ENCODE measurements at places on chromosomes 1 and 21.

- DNase-seq, result no peak
Observed at GRCh38 chr21:25179116-25179515, 428.2 kb downstream of the MRPL39 start.

GRCh38 chr1:170415710-170416372 lies 116.1 kb upstream of the GORAB start:
- DNase-seq, result no peak

DNA sequence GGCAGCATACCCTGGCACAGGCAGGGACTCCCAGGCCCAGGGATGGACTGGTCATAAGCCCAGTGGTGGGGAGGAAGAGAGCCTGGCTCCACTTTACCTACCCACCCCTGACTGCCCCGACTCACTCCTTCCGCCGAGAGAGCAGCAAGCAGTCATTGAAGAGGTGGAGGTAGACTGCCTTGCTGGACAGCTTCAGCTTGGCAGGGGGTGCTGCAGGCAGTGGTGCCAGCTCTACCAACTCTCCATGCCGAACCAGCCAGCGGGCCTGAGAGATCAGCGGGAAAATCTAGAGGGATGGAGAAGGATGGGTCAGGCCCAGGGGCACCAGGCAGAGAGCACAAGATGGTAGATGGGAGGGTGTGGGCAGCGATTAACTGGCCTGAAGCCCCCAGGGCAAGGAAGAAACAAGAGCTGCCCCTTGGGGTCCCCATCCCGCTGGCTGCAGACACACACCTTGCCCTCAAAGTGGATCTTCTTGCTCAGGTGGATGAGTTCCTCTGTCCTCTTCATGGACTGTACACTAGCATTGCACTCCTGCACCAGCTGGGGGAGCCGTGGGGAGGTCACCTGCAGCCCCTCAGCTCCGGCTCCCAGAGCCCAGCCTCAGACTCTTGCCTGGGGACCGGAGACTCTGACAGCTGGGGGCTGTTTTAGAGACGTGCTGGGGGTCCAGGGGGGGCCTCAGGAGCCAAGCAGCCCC lies 7.7 kb downstream of the ARHGEF19 start:
- no peak for DNase-seq

- DNase-seq, result no peak
Observed at GRCh38 chr1:98669355-98670296, 8.1 kb downstream of the SNX7 start.

DNA sequence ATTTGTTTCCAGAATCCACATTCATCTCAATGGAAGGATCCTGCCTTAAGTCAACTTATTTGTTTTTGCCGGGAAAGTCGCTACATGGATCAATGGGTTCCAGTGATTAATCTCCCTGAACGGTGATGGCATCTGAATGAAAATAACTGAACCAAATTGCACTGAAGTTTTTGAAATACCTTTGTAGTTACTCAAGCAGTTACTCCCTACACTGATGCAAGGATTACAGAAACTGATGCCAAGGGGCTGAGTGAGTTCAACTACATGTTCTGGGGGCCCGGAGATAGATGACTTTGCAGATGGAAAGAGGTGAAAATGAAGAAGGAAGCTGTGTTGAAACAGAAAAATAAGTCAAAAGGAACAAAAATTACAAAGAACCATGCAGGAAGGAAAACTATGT lies 2.6 kb downstream of the GADD45A start:
- DNase-seq, result no peak

DNA sequence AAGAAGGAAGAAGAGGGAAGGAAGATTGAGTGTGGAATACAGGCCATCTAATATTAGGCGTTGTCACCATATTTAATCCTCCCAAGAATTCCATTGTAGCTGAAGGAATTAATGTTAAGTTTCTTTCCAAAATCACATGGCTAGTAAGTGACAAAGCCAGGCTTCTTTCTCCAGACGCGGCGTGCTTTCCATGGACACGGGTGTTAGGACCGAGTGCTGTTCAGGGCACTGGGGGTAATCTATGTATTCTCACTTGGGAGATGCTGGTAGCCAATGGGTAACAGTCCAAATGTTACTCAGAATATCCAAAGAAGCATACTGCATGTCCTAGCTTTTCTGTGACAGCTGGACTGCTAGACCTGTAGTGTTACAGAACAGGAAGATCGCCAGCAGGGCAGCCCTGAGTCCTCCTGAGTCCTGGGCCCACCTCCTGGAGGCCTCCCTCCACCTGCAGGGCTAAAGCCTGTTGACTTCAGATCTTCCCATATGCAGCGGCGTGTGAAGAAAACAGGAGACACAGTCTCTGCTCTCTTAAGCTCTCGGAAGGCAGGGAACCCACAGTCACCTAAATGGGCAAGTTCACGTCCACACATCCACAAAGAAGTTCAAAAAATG lies 5.3 kb downstream of the IGSF9 start:
- DNase-seq, result no peak

GRCh38 chr21:31908106-31909031 lies 35.5 kb downstream of the HUNK start:
- DNase-seq, result no peak

DNA sequence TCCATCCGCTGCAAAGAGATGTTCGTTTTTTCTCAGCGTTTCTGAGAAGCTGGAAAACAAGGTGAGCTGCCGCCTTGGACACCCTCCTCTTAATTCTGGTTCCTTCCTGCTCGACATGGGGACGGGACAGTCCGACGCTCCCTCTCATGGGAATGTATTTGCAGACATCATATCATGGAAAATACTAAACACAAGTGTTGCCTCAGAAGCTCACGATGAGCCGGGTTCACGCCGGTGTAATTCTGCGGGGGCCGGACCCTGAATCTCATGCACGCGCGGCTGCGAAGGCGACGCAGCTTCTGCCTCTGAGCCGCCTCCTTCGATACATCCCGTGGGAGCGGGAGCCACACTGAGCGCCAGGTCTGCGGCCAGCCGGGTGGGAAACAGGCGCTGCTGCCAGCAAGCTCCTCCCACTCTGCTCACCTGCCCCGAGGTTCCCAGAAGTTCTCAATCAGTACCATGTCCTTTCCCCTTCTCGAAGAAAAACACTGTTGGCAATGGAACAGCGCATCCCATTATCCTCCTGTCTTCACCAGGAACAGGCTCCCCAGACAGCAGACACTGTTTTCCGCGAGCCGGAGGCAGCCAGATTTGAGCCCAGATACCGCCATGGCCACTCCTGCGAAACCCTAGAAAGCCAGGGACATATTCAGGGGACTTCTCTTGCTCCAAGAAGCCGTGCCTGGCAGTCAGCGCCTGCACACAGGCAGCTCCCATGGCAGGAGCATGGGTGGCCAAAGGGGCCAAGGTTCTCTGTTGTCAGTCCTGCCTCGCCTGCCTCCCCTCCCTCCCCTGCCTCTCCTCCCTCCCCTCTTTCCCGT lies 98.0 kb downstream of the WDR4 start:
- DNase-seq, result no peak

GRCh38 chr1:67680486-67680885 lies 4.5 kb upstream of the GADD45A start:
- DNase-seq, result no peak

GRCh38 chr1:228986093-228986904 lies 251.0 kb downstream of the RHOU start:
- DNase-seq, result no peak

DNA sequence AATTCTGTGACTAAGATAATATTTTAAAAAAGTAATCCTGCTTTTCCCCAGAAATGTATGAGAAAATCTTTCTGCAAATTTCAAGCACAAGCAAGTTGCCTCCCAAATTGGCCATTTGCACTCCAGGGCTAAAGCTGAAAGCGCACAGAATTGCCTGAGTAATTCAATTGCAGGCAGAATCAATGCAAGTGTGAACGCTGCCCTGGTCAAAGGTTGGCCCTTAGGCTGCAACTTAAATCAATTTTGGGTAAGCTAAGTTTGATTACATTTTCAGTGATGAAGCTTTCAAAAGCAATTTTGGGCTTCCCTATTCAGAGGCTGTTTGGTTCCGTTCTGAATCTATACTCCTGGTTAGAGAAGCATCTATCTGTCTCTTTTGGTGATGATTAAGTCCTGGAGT lies 501.8 kb upstream of the ZRANB2 start:
- DNase-seq, result no peak

DNA sequence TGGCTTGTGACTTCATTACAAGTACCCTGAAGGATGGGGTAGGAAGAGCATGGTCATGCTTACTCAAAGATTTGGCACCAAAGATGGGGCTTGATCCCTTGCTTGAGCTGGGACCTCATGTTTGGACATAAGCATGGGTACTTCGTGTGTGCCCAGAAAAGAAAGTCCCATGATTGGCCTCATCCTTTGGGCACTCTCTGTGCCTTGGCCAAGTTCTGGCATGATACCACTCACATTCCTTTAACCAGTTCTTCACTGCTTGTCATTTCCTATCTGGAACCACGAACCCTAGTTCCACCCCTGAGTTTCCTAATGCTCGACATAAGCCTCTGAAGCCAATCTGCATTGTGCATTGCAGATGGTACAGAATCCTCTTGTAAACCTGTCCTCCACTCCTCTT lies 107.0 kb downstream of the NAV1 start:
- no peak for DNase-seq

DNA sequence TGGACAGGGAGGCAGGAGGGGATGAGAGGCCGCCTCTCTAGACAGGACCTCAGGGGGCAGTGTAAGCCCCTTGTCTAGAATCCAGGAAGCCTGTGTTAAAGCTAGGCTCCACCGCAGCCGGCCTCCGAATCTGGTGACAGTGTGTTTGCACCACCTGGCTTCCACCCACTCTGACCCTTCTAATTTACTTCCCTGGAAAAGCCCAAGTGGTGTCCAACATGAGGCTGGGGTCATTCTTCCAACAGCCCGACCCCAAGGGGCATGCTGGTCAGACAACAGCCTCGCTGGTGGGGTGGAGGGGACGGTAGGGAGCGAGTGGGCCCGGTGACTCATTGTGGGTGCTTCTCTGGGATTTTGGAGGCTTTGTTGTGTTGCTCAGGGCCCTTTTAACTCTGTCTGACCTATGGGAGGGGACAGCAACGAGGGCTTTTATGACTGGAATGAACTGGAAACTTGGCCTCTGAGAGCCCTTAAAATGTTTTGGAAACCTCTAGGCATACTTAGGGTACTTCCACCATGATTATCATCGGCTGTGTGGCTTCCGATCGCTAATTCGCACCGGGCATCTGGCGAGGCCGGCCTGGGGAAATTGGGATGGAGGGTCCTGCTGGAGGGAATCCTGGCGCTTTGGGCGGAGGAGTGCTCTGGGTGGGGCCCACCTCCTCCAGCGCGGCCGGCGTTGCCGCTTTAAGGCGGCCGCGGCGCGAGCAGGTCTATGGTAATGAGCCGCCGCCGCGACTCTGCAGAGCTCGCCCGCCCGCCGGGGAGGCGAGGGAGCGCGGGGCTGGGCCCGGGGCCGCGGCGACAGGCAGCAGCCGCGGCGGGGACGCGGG lies at the start of gene CELSR2:
Gene CELSR2, plus strand, starts transcription at position 743 of the 833 bp plus-strand sequence. CDS start 541 bp downstream, outside the sequence.
- DNase-seq, result peak; percentile 57

GRCh38 chr1:74995821-74996220 lies 138.4 kb upstream of the LHX8 start:
- DNase-seq, result no peak

DNA sequence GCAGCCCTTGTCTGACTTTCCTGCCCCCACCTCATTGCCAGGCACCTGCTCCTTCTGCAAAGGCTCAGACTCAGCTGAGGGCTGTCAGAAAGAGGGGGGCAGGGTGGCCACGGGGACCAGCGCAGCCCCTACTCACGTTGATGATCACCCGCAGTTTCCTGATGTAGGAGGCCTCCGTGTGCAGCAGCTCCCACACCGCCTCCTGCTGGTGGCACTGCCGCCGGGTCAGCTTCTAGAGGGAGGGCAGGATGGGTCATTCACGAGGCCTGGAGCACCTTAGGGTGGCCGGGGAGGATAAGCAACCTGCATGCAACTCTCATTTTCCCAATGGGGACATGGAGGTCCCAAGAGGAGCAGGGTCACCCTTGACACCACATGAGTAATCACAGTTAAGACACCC lies 6.4 kb upstream of the TNFRSF25 start:
- no peak for DNase-seq
